ENCODE measurements at places on chromosomes 5 and 9. TPM values are rescaled to one million over a fixed set of nuclear protein-coding genes. Genes with fewer than 3 reads are reported as not detected.

Gene KIF27
- 0.34 TPM for total RNA-seq

Gene PCDHA6
- not detected for total RNA-seq

Gene INSL6
- not detected for total RNA-seq

Gene C9orf40
- 5.7 TPM for total RNA-seq

Gene HRCT1
- total RNA-seq, result 0.63 TPM

Gene SLCO4C1
- not detected for total RNA-seq

Gene IGFBPL1
- 9.1 TPM for total RNA-seq

Gene PNPLA7
- not detected for total RNA-seq

Gene CYSRT1
- total RNA-seq, result not detected

Gene PDCD1LG2
- 8.8 TPM for total RNA-seq

Gene NPDC1
- total RNA-seq, result not detected

Gene PLK2
- total RNA-seq, result 279 TPM

Gene CDC23
- total RNA-seq, result 70.7 TPM

Gene POLE3
- 72.3 TPM for total RNA-seq

Gene ADAMTSL2
- not detected for total RNA-seq

Gene PCDHB7
- 0.85 TPM for total RNA-seq

Gene HSD17B3
- total RNA-seq, result not detected

Gene LARP1
- total RNA-seq, result 67.5 TPM

Gene PCDHGB1
- total RNA-seq, result 0.79 TPM

Gene ALDH1A1
- total RNA-seq, result not detected

Gene DIRAS2
- not detected for total RNA-seq

Gene JADE2
- total RNA-seq, result 12.5 TPM

Gene FRMPD1
- not detected for total RNA-seq

Gene DMXL1
- 26.1 TPM for total RNA-seq

Gene SLC27A6
- total RNA-seq, result 3.2 TPM

Gene SLC6A3
- total RNA-seq, result not detected

Gene LHX3
- not detected for total RNA-seq

Gene CARTPT
- not detected for total RNA-seq

Gene CDHR2
- total RNA-seq, result not detected

Gene ACOT12
- not detected for total RNA-seq

Gene WDR5
- total RNA-seq, result 26.7 TPM

Gene CCDC152
- not detected for total RNA-seq

Gene PBX3
- total RNA-seq, result 15.1 TPM

Gene PCDHA9
- total RNA-seq, result under 0.01 TPM

Gene ROPN1L
- total RNA-seq, result 3.0 TPM

Gene GDNF
- total RNA-seq, result 5.8 TPM

Gene EGFLAM
- 0.08 TPM for total RNA-seq

Gene TNFAIP8
- 32.1 TPM for total RNA-seq

Gene TAF11L6
- not detected for total RNA-seq

Gene LMX1B
- total RNA-seq, result not detected

Gene CHSY3
- total RNA-seq, result 0.24 TPM

Gene DMGDH
- not detected for total RNA-seq

Gene IFNK
- total RNA-seq, result not detected

Gene CEP72
- total RNA-seq, result 5.7 TPM

Gene ZNF618
- 1.1 TPM for total RNA-seq

Gene ADAMTS6
- 4.1 TPM for total RNA-seq

Gene ANXA2R
- 2.5 TPM for total RNA-seq

Gene SPINK4
- not detected for total RNA-seq

Gene POU5F2
- total RNA-seq, result 0.34 TPM

Gene RAD50
- 12.0 TPM for total RNA-seq

Gene IRX2
- total RNA-seq, result 16.7 TPM

Gene SOHLH1
- total RNA-seq, result not detected

Gene LCN12
- total RNA-seq, result not detected

Measured in SJSA1 (cell line).